CD4-positive, alpha-beta T cell treated with Interleukin-10 for 1 hour (primary cell): ENCODE measurements at places on chromosomes 4 and X.

GRCh38 chrX:56728752-56729151, 291 bp upstream of the NBDY start:
- peak; percentile 21 for DNase-seq

DNA sequence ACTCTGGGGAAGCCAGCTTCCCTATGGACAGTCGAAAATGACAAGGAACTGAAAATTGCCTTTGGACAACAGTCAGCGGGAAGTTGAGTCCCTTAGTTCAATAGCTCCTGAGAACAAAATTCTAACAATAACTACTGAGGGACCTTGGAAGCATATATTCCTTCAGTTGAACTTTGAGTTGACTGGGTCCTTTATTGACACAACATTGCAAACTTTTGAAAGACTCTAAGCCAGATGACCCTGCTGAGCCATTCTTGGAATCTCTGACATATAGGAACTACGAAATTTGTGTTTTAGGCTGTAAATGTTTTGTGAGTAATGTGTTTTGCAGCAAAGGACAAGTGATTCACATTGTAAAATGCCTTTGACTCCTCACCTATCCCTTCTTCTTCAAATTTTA, 548.8 kb upstream of the LCORL start:
- DNase-seq, result no peak

DNA sequence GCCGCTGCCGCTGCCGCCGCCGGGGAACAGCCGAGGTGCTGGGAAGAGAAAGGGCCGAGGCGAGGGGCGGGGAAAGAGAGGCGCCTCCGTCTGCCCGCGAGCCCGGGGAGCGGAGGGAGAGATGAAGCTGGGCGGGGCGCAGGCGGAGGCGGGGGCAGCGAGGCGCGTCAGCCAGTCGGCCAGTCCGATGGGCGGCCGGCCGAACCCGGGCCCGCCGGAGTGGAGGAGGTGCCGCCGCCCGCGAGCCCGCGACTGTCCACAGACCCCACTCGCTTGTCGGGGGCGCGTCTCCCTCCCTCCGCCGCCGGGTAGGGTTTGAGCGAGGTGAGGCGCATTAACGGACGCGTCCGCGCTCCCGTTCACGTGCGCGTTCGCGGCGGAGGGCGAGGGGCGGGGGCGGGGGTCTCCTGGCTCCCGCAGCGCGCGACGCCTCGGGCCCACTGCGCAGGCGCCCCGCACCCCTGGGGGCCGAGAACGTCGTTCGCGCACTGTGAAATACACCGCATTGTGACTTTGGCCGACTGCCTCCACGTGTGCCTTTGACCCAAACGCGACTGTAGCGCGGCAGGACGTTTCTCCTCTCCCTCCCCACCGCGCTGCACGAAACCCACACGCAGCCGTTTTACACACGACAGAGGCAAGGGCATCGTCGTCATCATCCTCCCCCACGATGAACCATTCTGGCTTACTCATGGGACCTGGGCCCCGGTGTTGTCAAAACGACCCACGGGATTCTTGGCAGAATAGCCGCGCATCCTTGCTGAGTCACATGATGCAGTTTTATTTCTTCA, at the start of gene NUDT11:
Gene NUDT11 (minus strand): TSS at position 92 of the 791 bp plus-strand sequence. CDS start 148 bp downstream, outside the sequence.
- peak; percentile 22 for DNase-seq

GRCh38 chrX:54785901-54786300, 12.2 kb downstream of the ITIH6 start:
- DNase-seq, result no peak

DNA sequence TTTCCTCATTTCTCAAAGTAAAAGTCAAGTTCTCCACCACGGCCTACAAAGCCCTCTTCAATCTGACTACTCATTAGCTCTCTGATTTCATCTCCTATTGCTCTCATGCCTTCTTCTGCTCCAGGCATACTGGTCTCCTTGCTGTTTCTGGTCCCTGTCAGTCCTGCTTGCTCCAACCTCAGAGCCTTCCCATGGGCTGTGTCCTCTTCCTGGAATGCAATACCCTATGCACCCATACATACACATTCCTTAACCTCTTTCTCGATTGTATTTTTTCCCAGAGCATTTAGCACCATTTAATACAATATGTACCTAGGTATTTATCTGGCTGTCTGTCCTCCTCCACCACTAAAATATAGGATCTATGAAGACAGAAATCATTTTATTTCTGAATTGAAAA, 385.2 kb downstream of the GASK1B start:
- no peak for DNase-seq

GRCh38 chr4:127997534-127998388, 32.6 kb downstream of the ABHD18 start:
- DNase-seq, result peak; percentile 15

DNA sequence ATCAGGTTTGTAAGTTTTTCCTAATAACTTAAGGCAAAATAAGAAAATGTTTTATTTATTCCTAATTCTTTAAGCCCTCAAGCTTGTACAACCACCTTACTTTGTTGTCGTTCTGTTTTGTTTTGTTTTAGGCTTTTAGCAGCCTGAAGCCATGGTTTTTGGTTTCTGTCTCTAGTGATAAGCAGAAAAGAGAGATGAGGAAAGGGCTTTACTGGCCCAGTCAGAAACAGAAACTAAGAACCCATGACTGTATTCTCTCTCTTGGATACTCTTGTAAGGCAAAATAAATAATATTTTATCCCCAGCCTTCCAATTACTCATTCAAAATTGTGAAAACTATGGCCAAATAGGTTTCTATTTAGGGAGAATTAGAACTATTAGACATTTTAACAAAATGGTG, 29.4 kb downstream of the TBC1D19 start:
- no peak for DNase-seq

DNA sequence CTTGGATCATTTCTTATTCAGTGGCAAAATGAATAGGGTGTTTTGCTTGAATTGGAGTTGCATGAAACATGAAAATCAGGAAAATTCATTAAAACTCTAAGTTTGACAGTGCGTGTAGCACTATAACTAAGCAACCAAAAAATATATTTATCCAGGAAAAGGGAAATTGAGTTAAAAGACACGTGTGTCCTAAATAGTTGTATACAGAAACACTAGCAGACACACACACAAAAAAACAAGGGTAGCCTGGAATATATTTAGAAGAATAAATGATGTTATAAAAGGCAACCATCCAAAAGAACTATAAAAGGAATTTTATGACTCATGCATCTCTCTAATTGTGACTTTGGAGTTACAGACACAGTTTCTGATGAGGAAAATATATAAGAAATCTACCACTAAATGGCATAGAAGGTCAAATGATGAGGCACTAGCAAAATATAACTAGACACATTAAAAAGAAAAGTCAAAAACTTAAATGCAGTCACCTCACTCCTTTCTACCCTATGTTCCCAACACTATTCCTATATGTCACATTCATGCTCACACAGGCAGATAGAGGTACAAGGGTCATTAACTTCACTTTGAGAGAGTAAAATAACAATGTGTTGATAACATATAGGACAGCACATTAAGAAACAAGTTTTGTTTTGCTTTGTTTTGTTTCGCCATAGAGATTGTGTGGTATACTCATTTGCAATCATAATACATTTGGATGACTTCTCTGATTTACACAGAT, 793.6 kb upstream of the INTU start:
- no peak for DNase-seq

- DNase-seq, result no peak
Observed at GRCh38 chr4:97656044-97656720, 487.1 kb downstream of the STPG2 start.

DNA sequence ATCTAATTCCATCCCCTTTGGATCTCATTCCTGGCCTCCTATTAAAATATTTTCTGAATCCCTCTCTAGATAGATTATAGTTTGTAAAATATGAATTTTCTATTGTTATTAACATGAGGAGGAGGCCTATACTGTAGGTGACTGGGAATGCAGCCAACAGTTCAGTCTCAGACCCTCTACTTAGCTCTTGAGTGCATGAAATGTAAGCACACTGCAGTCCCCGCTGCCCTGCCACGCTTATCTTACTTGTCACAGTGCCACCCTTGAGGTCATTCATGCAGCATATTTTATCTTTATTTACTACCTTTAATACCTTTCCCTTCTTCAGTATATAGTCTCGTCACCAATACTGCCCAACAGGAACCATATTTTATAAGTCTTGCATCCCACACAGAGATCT, 151.0 kb downstream of the CAMK2D start:
- no peak for DNase-seq

DNA sequence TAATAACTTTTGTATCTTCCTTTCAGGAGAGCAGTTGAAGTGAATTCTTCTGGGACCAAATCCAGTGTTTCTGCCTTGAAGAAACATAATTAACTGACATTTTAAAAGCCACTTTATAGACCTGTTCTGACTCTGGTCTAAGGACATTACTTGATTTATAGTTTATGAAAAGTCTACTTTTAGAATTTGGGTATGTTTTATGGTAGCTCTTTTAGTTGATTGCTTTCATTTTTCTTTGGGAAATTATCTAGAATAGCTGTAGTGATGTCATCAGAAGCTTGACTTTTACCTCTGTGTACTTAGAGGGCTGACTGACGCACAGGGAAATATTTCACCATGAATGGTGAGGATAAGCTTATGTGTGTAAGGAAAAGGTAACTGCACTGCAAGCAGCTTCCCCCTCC, 131.8 kb upstream of the LIMCH1 start:
- no peak for DNase-seq

DNA sequence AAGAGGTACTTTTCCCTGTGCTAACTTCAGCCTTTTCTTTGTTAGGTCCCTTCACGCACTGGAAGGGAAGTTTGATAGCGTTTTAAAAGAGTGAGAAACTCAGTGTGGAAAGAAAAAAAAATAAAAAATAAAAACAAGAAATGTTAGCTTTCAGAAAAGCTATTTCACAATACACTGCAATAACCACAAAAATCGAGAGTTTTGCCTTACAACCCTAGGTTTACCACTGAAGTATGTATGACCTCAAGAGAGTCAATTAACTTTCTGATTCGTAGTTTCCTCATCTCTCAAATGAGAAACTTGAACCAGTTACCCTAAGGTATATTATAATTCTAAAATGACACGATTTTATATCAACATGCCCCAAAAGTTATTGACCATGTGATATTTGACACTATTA, 93.9 kb upstream of the JADE1 start:
- no peak for DNase-seq

GRCh38 chrX:72255445-72255844, 16.6 kb upstream of the ERCC6L start:
- DNase-seq, result no peak

DNA sequence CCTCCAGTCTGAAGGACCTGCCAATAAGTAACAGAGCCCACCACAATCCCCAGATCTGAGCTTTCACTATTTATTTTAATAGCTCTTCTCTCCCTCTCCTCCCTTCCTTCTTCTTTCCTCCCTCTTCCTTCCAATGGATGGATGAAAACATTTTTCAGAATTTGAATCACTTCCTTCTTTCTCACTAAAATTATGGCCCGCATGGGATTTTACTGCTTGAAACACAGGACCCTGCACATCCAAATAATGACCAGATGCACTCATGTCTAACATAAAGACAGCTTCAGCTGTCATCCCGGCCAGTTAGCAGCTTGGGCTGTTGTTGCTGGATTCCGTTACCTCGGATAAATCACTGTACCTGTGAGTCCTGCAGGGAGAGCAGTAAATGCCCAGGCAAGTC, 5.4 kb upstream of the PHEX start:
- no peak for DNase-seq

GRCh38 chr4:184039963-184040383, 134.9 kb downstream of the STOX2 start:
- no peak for DNase-seq

GRCh38 chr4:166121897-166122296, 248.9 kb downstream of the TLL1 start:
- no peak for DNase-seq

GRCh38 chrX:149987613-149988012, 49.3 kb upstream of the EOLA2 start:
- no peak for DNase-seq

DNA sequence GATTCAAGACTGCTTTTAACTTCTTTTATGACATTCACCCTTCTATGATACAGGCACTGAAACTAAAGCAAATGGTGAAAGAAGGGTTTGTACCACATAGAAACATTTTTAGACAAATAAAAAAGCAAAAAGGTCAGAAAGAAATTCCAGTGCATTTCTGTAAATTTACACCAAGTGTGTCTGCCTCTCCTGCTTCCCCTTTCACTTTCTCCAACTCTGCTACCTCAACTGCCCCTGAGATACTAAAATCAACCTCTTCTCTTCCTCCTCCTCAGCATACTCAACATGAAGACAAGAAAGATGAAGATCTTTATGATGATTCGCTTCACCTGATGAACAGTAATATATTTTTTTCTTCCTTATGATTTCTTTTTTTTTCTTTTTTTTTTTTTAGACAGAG, 187.9 kb downstream of the LRBA start:
- DNase-seq, result peak; percentile 8

GRCh38 chr4:163941221-163941905, 446.9 kb downstream of the TMA16 start:
- DNase-seq, result no peak

- DNase-seq, result no peak
Observed at GRCh38 chr4:122643257-122643656, 22.4 kb upstream of the IL21 start.

GRCh38 chrX:39017716-39018115, 216.5 kb downstream of the MID1IP1 start:
- no peak for DNase-seq

- no peak for DNase-seq
Observed at GRCh38 chr4:85722807-85723206, 247.9 kb downstream of the ARHGAP24 start.

DNA sequence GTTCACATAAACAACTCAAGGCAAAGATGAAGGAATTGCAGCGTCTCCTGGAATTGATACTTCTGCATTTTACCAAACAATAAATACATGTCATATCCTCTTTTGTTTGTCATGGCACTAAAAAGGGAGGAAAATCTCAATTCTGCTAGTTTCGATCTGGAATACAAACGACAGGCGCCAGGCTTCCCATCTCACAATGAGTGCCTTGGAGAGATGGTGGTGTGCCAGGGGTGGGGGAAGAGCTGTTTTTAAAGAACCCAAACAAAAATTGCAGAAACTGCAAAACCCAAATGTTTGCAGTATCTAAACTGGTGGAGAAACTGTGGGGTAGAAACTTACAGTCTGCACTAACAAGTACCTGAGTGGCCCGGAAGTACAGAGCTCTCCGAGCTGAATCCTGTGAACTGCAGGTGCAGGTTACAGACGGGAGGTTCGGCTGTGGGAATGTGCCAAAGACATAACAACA, 53.0 kb upstream of the KLF3 start:
- DNase-seq, result no peak

DNA sequence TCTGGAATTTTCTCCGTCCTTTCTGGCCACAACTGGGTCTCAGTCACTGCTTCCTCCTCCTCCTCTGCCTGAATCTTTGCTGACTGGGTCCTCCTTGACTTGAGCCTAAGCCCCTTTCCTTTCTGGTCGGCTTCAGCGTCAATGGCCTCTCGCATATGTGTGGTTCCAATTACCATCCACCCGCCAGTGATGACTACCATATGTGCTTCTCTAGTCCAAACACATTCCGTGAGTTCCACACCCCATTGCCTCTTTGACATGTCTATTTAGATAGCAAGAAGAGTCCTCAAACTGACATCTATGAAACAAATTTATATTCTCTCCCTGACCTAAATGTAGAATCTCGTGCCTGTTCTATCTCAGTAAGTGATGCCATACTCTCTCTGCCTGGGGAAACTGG, 19.8 kb downstream of the MXRA5 start:
- DNase-seq, result no peak
